ENCODE measurements at places on chromosomes 2 and 18.

- no peaks in the 10 kb centered on the region for H3K36me3 ChIP-seq
- H3K4me1 ChIP-seq = peaks cover 20% of the 10 kb centered on the region
- H3K27ac ChIP-seq = no peak overlapping the region
- DNase-seq = peak; percentile 57
- H3K27me3 ChIP-seq = 0 out of 2 replicates have a peak, but pooled peaks cover 9% of the 10 kb centered on the region
Measured at GRCh38 chr2:174748948-174749347, 15.3 kb downstream of the CHRNA1 start.

DNA sequence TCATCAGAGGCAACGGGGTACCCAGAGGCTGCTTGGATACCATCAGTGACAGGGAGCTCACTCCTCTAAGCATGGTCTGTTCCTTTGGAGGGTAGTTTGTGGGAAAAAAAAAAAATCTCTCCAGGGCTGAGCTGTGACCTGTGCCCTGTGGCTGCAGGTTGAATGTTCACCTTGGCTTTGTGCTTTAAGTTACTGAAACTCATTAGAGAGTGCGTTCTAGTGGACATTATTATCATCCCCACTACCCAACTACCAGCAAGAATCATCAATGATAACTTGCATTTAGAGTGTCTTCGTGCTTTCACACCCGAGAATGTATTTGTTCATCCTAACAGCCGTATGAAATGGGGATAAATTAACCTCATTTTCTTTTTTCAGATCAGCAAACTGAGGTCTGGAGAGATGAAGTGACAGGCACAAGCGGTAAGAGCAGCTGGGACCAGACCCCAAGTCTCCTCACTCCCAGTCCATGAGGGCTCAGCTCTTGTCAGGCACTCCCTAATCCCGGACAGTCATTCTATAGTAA is 157.5 kb upstream of the MYCN start:
- no peaks in the 10 kb centered on the region for H3K27me3 ChIP-seq
- no peaks in the 10 kb centered on the region for H3K36me3 ChIP-seq
- no peak overlapping the region for H3K27ac ChIP-seq
- DNase-seq = no peak
- no peaks in the 10 kb centered on the region for H3K4me1 ChIP-seq
- H3K4me3 ChIP-seq = no peak overlapping the region

DNA sequence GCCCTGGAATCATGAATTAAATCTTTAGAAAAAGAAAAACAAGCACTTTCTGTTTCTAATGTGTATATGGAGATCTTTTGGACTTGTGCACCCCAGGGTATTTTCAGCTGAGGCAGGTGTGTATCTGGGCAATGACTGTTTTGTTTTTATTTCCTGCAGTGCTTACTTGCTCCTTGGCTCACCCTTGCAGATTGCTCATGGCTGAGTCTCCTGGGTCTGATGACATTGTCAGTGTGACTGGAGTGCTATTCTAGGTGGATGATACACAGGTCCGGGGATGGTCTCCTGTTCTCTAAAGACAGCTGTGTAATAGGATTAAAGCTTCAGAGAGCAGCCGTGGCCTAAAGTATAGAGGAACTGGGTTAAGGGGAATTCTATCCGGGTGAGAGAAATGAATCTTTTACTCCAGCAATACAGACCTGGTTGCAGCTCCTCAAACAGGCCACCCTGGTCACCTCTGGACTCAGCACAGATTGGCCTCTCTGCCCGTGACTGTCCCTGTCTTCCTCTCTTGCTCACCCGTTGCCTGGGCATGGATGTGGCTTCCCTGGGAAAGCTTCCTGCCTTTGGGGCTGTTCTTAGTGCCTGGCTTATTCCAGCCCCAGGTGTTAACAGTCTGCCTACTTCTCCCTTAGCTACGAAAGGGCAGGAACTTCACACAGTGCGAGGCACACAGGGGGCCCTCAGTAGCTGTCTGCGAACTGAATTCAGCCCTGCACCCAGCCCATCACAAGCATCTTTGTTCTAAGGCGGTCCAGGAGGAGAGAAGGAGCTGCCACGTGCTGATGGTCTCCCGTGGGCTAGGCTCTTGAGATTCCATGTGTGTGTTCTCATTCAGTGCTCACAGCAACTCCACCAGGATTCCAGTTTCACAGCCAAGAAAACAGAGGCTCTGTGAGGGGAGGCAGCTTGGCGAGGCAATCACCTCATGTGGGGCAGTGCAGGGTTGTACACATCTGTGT is 84.3 kb downstream of the ACOXL start:
- H3K27ac ChIP-seq = peak overlapping the region; percentile 78
- H3K36me3 ChIP-seq = no peaks in the 10 kb centered on the region
- no peaks in the 10 kb centered on the region for H3K27me3 ChIP-seq
- peaks cover 56% of the 10 kb centered on the region for H3K4me1 ChIP-seq
- peak; percentile 62 for DNase-seq
- no peak overlapping the region for H3K4me3 ChIP-seq

DNA sequence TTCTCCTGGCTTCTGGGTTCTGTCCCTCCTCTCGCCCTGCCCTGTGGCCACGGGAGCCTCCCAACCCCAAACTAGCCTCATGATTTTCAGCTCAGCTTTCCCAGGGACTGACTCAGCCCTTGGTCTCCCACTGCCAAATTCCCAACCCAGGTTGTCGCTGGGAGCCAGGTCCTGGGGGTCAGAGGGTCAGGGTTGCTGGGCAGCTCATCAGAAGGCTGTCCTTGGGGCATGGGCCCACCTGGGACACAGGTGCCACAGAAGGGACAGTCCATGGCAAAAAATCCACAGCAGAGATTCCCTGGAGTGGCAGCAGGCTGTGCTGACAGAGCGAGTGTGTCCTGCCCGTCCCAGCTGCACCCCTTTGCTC is 180.4 kb downstream of the TWIST2 start:
- H3K27ac ChIP-seq = no peak overlapping the region
- no peaks in the 10 kb centered on the region for H3K4me1 ChIP-seq
- no peaks in the 10 kb centered on the region for H3K36me3 ChIP-seq
- DNase-seq = no peak
- H3K4me3 ChIP-seq = no peak overlapping the region

- DNase-seq = no peak
- peaks cover 5% of the 10 kb centered on the region for H3K4me1 ChIP-seq
- H3K36me3 ChIP-seq = no peaks in the 10 kb centered on the region
- no peak overlapping the region for H3K27ac ChIP-seq
Measured at GRCh38 chr2:241506793-241507429, 1.5 kb downstream of the STK25 start.

DNA sequence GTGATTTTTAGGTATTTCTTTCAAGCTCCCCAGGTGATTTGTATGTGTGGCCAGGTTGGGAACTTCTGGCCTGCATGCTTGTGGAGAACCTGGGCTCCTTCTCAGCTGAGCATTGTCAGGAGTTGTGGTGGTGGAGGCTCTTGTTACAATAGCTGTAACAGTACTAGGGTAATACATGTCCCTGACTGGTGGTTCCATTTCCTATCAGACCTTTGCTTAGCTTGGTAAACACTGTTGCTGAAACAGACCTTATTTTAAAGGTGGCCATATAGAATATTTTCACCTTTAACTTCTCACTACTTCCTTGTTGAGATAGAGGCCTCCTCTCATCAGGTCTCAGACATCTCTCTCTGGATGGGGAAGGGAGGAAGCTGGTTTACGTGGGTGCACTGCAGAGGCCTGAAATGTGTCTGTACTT is 79.2 kb downstream of the SETBP1 start:
- H3K27ac ChIP-seq = peak overlapping the region; percentile 98
- H3K4me1 ChIP-seq = peaks cover 57% of the 10 kb centered on the region
- no peaks in the 10 kb centered on the region for H3K27me3 ChIP-seq

DNA sequence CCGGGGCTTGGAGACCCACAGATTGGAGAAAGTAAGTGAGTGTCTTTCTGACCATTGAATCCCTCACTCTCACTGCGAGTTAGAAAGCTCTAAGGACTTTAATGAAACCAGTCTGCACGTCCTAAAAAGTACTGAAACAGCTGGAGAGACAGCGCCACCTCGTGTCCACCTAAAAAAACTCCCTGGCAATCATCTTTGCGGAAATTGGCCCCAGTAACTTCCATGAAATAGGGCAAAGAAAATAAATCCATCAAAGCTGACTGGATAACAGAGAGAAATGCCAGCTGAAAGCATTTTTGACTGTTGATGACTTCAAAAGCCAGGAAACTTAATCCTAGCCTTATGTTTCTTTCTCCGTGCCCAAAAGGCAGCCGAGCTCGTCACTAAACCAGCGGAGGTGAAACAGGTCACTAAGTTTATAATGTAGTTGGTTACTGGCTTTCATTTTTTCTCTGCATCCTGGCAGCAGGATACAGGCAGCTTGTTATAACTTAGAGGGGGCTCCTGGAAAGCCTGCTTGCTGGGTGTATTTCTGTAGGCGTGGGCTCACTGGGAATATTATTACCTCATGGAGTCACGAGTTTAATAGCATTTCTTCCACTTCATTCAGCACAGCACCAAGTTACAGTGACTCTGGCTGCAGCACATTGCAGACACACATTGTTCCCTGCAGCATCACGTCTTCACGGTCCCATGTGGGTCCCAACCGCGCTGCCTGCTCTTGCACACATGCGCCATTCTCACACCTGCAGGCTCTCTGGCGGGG is 266.5 kb downstream of the HRH4 start:
- no peaks in the 10 kb centered on the region for H3K36me3 ChIP-seq
- no peaks in the 10 kb centered on the region for H3K27me3 ChIP-seq
- H3K4me3 ChIP-seq = peak overlapping the region; percentile 41
- no peaks in the 10 kb centered on the region for H3K4me1 ChIP-seq

GRCh38 chr2:240465765-240466578 is 30.5 kb downstream of the GPC1 start:
- H3K4me3 ChIP-seq = no peak overlapping the region
- no peak overlapping the region for H3K27ac ChIP-seq
- DNase-seq = no peak
- H3K27me3 ChIP-seq = no peaks in the 10 kb centered on the region
- no peaks in the 10 kb centered on the region for H3K36me3 ChIP-seq

DNA sequence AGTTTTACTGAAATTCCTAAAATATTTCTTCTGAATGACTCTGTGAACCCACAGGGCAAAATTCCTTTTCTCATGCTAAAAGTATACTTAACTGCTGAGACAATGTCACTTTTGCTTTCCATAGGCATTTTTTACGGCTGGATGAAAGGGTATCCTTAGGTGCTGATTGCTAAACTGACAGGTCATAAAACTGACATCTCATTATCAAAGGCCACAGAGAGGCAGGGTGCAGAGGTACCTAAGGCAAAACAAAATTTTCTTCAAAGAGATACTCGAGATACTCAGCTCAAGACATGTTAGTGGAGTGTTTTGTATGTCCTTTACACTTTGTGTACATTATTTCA is 62.0 kb upstream of the WDR75 start:
- H3K4me3 ChIP-seq = no peak overlapping the region
- H3K36me3 ChIP-seq = no peaks in the 10 kb centered on the region
- no peak for DNase-seq
- no peak overlapping the region for H3K27ac ChIP-seq
- H3K4me1 ChIP-seq = no peaks in the 10 kb centered on the region

GRCh38 chr2:183057333-183057985 is 19.2 kb upstream of the NCKAP1 start:
- no peaks in the 10 kb centered on the region for H3K27me3 ChIP-seq
- no peak for DNase-seq
- no peaks in the 10 kb centered on the region for H3K36me3 ChIP-seq

DNA sequence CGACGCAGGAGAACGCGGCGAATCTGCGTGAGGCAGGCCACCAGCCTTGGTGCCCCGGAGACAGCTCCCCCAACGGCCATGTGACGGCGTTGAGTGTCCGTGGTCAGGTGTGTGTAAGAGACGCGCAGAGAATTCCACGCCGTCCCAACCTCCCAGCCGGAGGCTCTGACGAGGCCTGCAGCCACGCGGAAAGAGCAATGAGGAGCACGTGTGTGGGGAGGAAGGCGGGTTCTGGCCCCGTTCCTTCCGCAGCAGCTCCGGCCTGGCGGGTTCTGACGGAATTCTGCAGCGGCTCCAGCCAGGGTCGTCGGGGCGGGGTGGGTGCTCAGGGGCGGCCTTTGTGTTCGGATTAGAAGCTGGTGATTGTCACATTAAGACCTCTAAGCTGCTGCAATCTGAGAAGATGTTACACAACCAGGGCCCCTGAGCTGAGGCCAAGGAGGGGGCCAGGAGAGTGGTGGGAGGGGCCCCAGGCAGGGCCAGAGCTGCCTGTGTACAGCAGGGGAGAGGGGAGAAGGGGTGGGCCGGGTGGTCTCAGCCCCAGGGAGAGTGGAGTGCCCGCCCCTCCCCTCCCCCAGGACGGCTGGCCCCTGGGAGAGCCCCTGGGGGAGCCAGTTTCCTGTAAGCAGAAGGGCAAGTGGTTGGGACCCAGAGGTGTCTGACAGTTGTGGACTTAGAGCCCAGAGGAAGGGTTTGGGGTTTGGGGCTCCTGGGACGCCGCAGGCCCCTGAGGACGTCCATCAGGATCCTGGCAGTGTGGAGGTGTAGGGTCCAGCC is 5.1 kb upstream of the GAL3ST2 start:
- no peak overlapping the region for H3K27ac ChIP-seq
- no peaks in the 10 kb centered on the region for H3K36me3 ChIP-seq

DNA sequence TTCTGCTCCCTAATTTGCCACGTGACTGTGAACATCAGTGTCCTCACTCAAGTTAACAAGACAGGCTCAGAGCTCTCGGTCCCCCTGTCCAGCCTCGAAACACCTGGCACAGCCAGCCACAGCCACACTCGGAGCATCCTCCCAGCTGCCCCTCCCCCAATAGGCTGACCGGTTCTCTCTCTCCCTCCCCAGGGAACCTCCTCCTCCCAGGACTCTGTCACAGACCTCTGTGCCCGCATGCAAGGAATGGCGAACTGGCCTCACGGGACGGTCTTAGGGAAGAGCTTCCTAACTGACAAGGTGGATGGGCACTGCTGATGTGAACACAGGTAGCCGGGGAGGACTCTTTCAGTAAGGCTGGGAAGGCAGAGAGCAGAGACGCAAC is 18.8 kb downstream of the CYP26B1 start:
- H3K36me3 ChIP-seq = no peaks in the 10 kb centered on the region
- H3K4me1 ChIP-seq = no peaks in the 10 kb centered on the region
- no peak for DNase-seq
- H3K27me3 ChIP-seq = no peaks in the 10 kb centered on the region

DNA sequence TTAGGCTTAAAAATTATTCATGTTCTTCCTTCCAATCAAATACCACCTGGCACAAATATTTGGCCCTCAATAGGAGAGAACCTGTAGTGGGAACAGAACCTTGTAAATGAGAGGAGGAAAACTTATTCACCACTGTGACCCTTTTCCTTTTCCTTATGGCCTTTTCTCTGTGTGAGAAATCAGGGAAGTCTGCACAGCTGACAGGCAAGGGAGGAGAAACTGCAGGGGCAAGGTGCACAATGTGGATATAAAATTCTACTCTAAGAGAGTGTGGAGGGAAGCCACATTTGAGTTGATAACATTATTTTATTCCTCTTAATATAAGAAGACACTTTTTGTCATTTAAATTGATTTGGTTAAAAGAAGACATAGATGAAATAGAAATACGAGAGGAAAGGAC is 1247.0 kb upstream of the CHAC2 start:
- H3K36me3 ChIP-seq = no peaks in the 10 kb centered on the region
- H3K4me3 ChIP-seq = no peak overlapping the region
- no peak for DNase-seq
- H3K27me3 ChIP-seq = no peaks in the 10 kb centered on the region
- H3K27ac ChIP-seq = no peak overlapping the region
- H3K4me1 ChIP-seq = no peaks in the 10 kb centered on the region

GRCh38 chr2:225766431-225766830 is 366.9 kb downstream of the NYAP2 start:
- H3K4me3 ChIP-seq = no peak overlapping the region
- H3K27ac ChIP-seq = no peak overlapping the region
- no peaks in the 10 kb centered on the region for H3K36me3 ChIP-seq
- DNase-seq = no peak
- peaks cover 5% of the 10 kb centered on the region for H3K4me1 ChIP-seq

Data from MM.1S (cell line).